ENCODE measurements at places on chromosomes 1 and 21. TPM values are rescaled to one million over a fixed set of nuclear protein-coding genes. Genes with fewer than 3 reads are reported as not detected.

GRCh38 chr1:203065191-203065590, 20.6 kb downstream of the MYOG start:
- DNase-seq: no peak

GRCh38 chr1:87983841-87984240, 655.2 kb downstream of the LMO4 start:
- no peak for DNase-seq

DNA sequence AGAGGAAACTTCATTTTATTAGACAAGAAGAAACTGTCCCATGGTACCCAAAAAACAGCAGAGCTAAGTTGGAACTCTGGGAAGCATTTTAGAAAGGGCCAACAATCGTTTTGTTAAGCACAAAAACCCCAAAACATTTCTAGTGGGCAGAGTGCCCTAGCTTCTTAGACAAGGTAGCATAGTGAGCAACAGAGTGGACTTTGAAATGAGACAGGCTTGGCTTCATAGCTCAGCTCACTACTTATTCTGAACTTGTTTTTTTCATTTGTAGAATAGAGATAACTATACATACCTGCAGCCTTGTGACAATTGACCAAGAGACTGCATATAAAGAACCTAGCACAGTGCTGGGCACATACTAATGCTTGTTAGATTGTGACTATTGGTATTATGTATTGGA, 50.1 kb downstream of the HLX start:
- DNase-seq: no peak

DNA sequence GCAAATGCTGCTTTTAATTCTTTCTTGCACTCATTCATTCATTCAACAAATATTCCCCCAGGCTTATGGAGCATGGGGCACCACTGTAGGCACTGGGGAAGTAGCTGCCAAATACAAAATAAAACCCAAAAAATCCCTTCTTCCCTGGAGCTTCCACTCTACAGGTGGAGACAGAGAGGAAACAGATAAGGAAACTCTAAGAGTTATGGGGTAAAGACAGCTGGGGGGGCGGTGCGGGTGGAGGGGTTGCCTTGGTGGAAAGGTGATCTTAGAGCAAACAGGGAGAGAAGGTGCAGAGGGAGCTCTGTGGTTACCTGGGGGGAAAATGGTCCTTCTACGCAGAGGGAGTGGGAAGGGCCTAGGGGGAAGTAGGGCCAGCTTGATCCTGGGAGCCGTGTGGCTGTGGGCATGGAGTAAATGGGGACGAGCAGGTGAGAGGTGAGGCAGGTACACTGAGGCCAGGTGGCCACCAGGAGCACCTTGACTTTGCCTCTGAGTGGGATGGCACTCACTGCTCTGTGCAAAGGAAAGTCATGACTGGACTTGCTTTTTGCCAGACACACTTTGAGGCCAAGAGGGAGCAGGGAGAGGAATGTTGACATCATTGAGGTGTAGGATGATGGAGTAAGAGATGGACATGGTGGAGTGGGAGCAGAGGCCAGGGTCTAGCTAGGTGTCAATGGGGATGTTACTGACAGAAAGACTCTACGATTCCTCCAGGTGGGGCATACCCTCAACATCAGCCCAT, 152.0 kb downstream of the ETS2 start:
- DNase-seq: no peak

- no peak for DNase-seq
These were observed 1016.8 kb upstream of the ADGRL4 start for GRCh38 chr1:80023358-80023757.

GRCh38 chr1:111195002-111195684, 5.3 kb downstream of the DENND2D start:
- no peak for DNase-seq

- no peak for DNase-seq
These were observed 10.0 kb downstream of the LRP8 start for GRCh38 chr1:53317646-53318539.

- DNase-seq: no peak
These were observed 185.5 kb upstream of the ZC3H12A start for GRCh38 chr1:37288900-37289299.

- no peak for DNase-seq
These were observed 105.3 kb upstream of the SLC45A1 start for GRCh38 chr1:8212580-8213031.

DNA sequence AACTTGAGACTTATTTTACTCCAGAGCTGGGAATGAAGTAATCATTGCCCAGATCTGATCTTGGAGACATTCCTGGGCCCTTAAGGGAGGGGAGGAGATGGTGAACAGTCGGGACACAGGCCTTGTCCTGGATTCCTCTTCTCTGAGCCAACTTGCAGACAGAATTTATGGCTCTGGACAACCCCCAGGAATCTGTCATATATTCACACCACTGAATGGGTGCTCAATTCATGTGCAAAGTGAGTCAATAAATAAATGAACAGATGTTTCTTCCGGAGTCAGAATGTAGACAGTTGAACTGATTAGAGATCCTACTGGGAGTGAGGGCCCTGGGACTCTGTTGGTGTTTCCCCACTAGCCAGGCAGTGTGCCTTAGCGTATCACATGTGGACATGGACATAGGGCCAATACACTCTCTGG, 2.6 kb downstream of the TUFT1 start:
- DNase-seq: no peak

GRCh38 chr1:29883986-29884385, 647.7 kb downstream of the PTPRU start:
- no peak for DNase-seq

DNA sequence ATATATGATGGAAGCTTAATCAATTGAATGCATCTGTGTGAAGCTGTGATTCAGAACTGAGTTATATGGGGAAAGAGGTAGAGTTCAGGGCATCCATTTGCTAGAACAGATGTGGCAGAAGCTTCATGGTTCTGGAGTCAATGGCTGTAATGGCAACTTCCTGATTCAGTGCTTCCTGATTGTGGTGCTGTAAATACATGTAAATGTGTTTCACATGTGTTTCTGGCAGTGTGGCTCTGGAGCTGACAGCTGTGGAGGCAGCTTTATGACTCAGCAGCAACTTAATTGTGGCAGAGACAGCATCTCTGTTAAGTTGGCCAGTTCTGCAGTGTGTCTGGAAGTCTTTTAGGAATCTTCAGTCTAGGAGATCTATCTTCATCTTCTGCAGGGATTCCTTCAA, 226.6 kb upstream of the ZRANB2 start:
- no peak for DNase-seq

DNA sequence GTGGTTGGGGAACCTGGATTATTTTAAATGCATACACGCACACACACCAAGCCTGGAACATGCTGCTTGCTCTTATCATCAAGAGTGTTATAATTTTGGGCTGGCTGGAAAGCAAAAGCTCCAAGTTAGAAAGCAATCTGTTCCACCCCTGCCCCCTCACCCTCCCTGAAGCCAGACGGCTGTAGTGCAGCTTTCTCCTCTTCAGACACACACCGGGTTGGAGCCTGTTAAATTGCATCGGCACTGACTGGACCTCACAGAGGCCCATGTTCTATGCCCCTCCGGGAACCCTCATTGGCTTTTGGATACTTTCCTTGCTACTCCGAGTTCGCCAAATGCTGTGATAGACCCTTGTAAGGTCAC, 90.6 kb upstream of the KCNJ15 start:
- no peak for DNase-seq

- DNase-seq: peak; percentile 7
These were observed at the start of gene GBP2 for GRCh38 chr1:89125913-89126580. GBP2 (minus strand) TSS chr1:89126114; CDS start chr1:89121966, 4,148 bp downstream.

- no peak for DNase-seq
These were observed 115.9 kb downstream of the OMA1 start for GRCh38 chr1:58430421-58431275.

GRCh38 chr1:73674945-73675561, 522.9 kb downstream of the LRRIQ3 start:
- DNase-seq: peak; percentile 1

DNA sequence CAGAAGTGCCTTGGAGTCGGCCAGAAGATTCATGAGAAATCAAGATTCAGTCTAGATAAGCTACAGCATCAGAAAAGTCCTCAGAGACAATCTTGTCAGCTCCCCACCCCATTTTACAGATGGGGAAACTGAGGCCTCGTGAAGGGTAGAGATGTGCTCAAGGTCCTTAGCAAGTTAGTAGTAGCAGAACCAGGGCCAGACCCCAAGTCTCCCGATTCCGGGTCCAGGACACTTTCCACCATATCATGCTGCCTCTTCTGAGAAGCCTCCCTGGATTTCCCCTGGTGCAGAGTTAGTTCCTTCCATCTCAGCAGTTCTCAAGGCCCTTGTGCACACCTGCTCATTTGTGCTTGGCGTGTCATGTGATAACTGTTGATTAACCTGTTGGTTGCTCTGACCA, 91.5 kb upstream of the ACTL8 start:
- DNase-seq: no peak

GRCh38 chr21:44952116-44952928, 12.5 kb downstream of the SLX9 start:
- no peak for DNase-seq

DNA sequence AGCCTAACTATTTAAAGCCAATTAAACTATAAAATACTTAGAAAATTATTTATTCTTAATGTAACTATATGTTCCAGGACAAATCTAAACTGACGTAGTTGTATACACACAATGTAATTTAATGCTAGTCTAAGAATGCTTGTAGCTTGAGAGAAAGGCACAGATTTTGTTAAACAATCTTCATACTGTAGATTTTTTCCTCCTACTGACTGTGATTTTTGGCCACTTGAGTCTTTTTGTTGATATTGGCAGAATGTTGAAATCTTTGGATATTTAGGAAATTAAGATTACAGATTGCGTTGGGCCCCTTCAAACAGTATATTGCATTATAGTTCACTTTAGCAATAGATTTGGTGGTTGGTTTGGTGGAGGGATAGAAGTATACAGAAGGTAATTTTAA, 40.5 kb downstream of the ATF3 start:
- DNase-seq: no peak

GRCh38 chr1:205800427-205800826, 12.6 kb downstream of the SLC41A1 start:
- no peak for DNase-seq

DNA sequence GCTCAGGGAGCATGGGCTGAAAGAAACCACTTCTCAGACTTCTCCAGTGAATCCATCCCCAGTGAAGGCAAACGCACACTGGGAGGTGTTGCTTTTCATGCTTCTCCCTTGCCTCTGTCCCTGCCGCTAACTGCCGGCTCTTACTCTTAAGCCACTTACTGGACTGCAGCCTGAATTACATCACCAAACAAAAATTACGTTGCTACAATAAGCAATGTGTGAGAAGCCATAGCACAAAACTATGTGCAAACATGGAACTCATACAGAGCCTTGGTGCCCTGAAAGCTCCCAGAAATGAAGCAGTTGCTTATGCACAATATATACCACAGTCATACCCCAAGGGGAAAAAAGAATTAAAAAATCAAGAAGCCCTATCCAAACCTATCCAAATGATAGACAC, 375.2 kb downstream of the KCNH1 start:
- no peak for DNase-seq

DNA sequence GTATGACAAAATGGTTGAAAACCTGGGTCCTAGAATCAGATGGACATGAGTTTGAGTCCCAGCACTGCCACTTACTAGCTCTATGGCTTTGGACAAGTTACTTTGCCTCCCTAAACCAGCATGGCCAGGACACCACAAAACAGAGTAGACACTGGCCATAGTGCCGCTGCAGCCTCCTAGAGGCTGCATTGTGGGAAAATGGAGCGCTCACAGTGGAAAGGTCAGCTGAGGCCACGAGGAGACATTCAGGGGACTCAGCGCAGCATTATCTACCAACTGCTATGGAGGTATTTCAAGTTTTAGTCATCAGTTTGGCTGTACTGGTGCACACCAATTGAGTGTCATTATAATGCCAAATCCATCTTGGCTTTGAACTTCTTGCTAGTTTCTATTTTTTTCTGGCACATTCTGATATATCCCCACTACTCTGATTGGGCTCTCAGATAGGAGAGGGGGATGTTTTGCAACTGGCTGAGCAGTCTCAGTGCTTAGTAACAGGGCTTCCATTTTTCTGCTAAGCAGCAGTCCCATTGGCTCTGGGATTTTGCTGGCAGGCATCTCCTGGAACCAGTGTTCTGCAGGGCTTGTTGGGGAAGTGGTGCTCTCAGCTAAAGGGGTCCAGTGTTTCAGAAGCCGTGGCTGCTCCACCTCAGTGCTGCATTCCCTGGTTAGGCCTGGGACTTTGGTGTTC, 16.2 kb downstream of the NT5C1A start:
- DNase-seq: no peak

- no peak for DNase-seq
These were observed 1.0 kb downstream of the FAM78B start for GRCh38 chr1:166165661-166166328.

GRCh38 chr1:223678841-223679240, 13.3 kb upstream of the CAPN8 start:
- no peak for DNase-seq

GRCh38 chr21:29430030-29430429, 131.3 kb downstream of the BACH1 start:
- DNase-seq: no peak

GRCh38 chr21:31354604-31355443, 10.8 kb upstream of the TIAM1 start:
- DNase-seq: no peak

Gene AMY1B
- polyA plus RNA-seq: not detected

Gene TGFBR3
- 112 TPM for polyA plus RNA-seq

Gene FLG2
- polyA plus RNA-seq: 0.40 TPM

Gene AIM2
- polyA plus RNA-seq: 0.08 TPM

Gene SLC44A3
- 89.4 TPM for polyA plus RNA-seq

Gene KAZN
- 35.2 TPM for polyA plus RNA-seq

Gene EDARADD
- polyA plus RNA-seq: 8.2 TPM

Gene EFNA4
- polyA plus RNA-seq: 20.2 TPM

Gene TDRD10
- 1.4 TPM for polyA plus RNA-seq

Gene CACNA1S
- polyA plus RNA-seq: 0.53 TPM

Gene MFAP2
- 180 TPM for polyA plus RNA-seq

Gene WLS
- polyA plus RNA-seq: 153 TPM

Gene SMAP2
- polyA plus RNA-seq: 27.1 TPM

Gene TMEM51
- polyA plus RNA-seq: 14.6 TPM

Gene TMEM269
- polyA plus RNA-seq: 1.3 TPM

Gene FCRL5
- 0.17 TPM for polyA plus RNA-seq

Gene ZNF648
- polyA plus RNA-seq: 0.63 TPM

Gene ST6GALNAC5
- 3.0 TPM for polyA plus RNA-seq

Gene CHD5
- 0.28 TPM for polyA plus RNA-seq

Gene ABCA4
- 11.4 TPM for polyA plus RNA-seq
